ENCODE measurements at places on chromosomes 5 and 9.

DNA sequence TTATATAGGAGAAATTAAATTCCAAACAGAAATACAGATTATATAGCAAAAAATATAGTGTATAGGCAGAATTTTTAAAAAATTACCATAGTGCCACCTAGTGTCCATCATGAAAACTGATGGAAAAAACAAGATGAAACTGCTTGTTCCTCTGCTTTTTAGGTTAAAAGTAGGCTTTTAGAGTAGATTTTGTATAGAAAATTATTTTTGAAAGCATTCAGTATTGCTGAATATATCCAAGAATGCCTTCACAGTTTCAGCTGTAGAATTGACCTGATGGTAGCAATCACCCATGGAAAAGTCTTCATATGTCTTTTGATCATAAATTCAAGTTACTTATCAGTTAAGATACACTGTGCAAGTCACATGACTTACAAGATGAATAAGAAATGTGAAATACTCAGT, 19.7 kb downstream of the RIOK2 start:
- no peak for DNase-seq

DNA sequence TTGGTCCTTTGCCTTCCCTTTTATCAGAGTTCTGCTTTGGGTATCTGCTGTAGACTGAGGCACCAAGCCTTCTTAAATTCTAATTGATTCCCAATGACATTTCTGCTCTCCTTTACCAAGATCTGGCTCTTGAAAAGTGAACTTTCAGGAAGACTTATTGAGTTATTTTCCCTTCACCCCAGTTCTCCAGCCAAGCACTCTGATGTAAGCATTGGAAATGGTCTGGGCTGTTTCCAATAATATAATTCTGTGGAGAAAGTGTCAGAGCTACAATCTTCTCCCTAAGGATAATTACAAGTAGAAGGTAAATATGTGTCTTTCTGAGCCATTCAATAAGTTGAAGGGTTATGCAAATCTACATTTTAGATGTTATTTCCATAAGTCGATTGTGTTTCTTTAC, 30.8 kb downstream of the BTF3 start:
- DNase-seq: no peak

DNA sequence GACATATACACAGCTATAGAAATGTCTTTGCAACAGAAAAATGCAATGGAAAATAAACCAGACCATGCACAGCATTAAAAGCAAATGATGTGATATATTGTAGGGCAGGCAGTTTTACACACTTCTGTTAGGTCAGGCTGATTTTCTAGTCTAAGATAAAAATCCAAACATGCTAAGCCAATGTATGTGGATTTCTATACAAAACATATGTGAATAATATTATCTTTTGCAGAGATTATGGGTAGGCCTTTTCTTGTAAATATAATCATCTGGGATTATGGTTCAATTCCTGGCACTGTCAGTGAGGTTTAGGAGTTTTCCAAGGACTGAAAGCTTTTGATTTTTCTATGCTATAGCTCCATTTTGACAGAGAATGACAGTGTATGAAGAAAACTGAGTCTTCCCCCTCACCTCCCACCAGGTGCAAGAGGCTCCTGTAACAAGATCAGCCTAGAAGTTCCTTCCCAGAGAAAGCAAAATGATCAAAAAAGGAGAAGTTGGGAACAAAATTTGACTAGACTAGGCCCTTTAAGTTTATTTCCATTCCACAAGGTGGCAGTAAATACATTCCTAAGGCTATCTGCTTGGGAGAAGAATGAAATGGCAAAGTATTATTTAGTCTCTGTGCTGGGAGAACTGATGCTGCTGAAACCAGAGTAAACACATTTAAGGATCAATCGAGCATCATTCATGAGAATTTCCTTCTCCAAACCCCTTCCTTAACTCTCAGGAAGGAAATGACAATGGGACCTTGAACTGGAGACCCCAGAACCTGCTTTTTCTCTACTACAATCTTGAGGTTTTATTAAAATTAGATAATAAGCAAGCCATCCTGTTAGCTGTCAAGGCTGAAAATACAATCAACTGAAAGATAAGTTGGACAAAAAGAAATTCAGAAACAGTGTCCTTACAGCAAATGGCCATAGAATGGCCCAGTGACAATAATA, 133.0 kb upstream of the TUT7 start:
- no peak for DNase-seq

- no peak for DNase-seq
Observed at GRCh38 chr5:106986006-106986405, 684.7 kb downstream of the EFNA5 start.

DNA sequence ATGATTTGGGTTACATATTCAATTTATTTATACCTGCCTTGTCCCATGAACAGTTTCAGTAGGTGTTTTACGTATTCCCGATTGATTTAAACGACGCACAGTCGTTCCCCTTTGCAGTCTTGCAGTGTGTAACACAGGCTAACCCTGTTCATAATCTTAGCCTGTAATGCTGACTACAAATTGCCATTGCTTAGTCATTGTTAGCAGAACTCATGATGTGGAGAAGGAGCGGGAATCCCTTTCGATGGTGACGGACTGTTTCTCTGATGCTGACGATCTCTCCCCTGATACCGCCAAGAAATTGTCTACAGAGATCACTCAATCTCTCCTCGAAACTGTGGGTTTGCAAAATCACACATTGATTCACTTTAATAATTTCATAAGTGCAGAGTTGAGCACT, 93.2 kb downstream of the MRPL36 start:
- no peak for DNase-seq
